ENCODE measurements at places on chromosomes 5 and 9.

GRCh38 chr5:137084016-137084415 is 415.1 kb downstream of the SPOCK1 start:
- no peak for DNase-seq

GRCh38 chr9:134637241-134637640 is 4.4 kb upstream of the COL5A1 start:
- DNase-seq: no peak

DNA sequence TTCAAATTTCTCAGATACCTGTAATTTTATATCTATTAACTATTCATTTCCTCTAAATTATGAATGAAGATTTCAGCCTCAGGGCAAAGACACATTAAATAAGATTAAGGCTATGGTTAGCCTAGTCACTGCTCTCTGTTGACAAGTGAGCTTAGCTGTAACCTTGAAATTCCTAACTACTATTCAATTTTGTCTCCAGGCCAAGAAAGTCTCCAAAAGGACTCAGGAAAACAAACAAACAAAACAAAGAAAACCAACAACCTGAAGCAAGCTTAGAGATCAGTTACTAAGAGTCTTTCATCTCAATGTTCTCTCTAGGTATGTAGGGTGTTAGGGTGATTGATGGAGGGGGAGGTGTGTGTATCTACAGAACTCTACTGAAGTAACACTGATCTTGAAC is 9.6 kb upstream of the CTNNAL1 start:
- DNase-seq: no peak

DNA sequence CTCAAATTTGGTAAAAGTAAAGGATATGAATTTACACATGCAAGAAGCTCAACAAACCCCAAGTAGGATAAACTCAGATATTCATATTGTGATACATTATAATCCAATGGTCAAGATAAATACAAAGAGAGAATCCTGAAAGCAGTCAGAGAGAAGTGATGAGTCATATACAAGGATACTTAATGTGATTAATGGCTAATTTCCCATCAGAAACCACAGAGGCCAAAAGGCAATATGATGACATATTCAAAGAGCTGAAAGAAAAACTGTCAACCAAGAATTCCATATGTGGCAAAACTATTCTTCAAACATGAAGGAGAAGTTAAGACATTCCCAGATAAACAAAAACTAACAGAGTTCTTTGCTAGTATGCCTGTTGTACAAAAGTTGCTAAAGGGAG is 19.5 kb upstream of the IRF1 start:
- no peak for DNase-seq

- no peak for DNase-seq
Measured at GRCh38 chr5:9787861-9788600, 157.9 kb upstream of the TAS2R1 start.

All from stimulated activated CD4-positive, alpha-beta T cell treated with anti-CD3 and anti-CD28 coated beads, Interleukin-4, amount 100 ng/mL, for 1 hour (primary cell).